ENCODE measurements at places on chromosomes 2 and 18. TPM values are rescaled to one million over a fixed set of nuclear protein-coding genes. Genes with fewer than 3 reads are reported as not detected.

The EFHD1 gene
- total RNA-seq, result 6.9 TPM

GRCh38 chr2:81505586-81505985 lies 1201.0 kb upstream of the LRRTM1 start:
- H3K27ac ChIP-seq, result no peak overlapping the region
- DNase-seq, result no peak
- H3K4me3 ChIP-seq, result no peak overlapping the region
- no peaks in the 10 kb centered on the region for H3K36me3 ChIP-seq
- no peaks in the 10 kb centered on the region for H3K27me3 ChIP-seq
- H3K4me1 ChIP-seq, result no peaks in the 10 kb centered on the region

GRCh38 chr18:63229971-63230370 lies 89.6 kb downstream of the BCL2 start:
- no peak overlapping the region for H3K4me3 ChIP-seq
- H3K27me3 ChIP-seq, result no peaks in the 10 kb centered on the region
- no peak overlapping the region for H3K27ac ChIP-seq
- H3K36me3 ChIP-seq, result no peaks in the 10 kb centered on the region
- DNase-seq, result no peak

DNA sequence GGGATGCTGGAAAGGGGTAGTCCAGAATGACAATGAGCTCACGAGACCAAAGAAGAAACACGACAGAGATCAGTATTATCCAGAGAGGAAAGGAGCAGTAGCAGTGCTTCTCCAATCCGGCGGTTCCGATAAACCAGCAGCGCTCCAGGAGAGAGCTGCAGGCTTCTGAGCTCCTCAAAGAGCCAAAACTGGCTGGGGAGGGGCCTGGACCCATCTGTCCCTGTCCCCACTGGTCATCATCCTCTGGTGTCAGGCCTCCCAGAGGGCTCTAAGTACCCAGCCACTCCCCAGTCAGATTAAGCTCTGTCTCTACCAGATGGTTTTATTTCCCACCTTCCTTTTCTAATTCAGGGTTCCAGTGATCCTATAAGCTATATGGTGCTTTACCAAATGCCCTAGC lies 23.2 kb downstream of the DNAJC27 start:
- H3K36me3 ChIP-seq, result peaks cover 70% of the 10 kb centered on the region
- DNase-seq, result no peak
- no peak overlapping the region for H3K27ac ChIP-seq
- H3K4me1 ChIP-seq, result no peaks in the 10 kb centered on the region

GRCh38 chr2:38907743-38908562 lies 18.3 kb downstream of the ARHGEF33 start:
- H3K4me3 ChIP-seq, result no peak overlapping the region
- no peak overlapping the region for H3K27ac ChIP-seq
- no peaks in the 10 kb centered on the region for H3K27me3 ChIP-seq
- H3K4me1 ChIP-seq, result no peaks in the 10 kb centered on the region
- no peaks in the 10 kb centered on the region for H3K36me3 ChIP-seq
- no peak for DNase-seq

DNA sequence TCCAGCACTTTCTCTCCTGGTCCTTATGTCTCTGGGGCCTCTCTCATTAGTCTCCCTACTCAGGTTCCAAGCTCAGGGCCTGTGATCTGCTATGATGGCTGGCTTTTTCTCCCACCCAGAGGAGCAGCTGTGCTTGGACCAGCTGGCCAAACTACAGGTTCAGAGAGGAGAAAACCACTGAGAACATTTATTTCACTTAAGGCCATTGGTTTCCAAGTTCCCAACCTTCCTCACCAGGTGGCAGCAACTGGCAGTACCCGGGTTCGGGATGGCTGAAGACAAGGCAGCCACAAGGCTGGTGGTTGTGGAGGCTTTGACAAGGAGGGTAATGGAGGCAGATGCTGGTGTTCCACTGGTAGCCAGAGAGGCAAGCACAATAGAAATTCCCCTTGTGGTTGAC lies 29.9 kb upstream of the SELENOI start:
- H3K4me3 ChIP-seq, result no peak overlapping the region
- H3K4me1 ChIP-seq, result no peaks in the 10 kb centered on the region
- no peaks in the 10 kb centered on the region for H3K36me3 ChIP-seq
- no peaks in the 10 kb centered on the region for H3K27me3 ChIP-seq
- no peak for DNase-seq

- DNase-seq, result no peak
- no peaks in the 10 kb centered on the region for H3K4me1 ChIP-seq
- no peaks in the 10 kb centered on the region for H3K27me3 ChIP-seq
- H3K27ac ChIP-seq, result no peak overlapping the region
- no peaks in the 10 kb centered on the region for H3K36me3 ChIP-seq
These were observed 7.7 kb downstream of the SGO2 start for GRCh38 chr2:200533754-200534153.

The G6PC2 gene
- not detected for total RNA-seq

The SERPINB11 gene
- not detected for total RNA-seq

- no peak overlapping the region for H3K27ac ChIP-seq
- H3K27me3 ChIP-seq, result no peaks in the 10 kb centered on the region
- H3K36me3 ChIP-seq, result no peaks in the 10 kb centered on the region
- no peak for DNase-seq
- no peak overlapping the region for H3K4me3 ChIP-seq
These were observed 53.4 kb downstream of the SH3RF3 start for GRCh38 chr2:109182426-109182825.

The FRZB gene
- total RNA-seq, result 10.3 TPM

GRCh38 chr2:234763002-234763873 lies 188.6 kb upstream of the SH3BP4 start:
- H3K36me3 ChIP-seq, result no peaks in the 10 kb centered on the region
- H3K27me3 ChIP-seq, result no peaks in the 10 kb centered on the region
- no peak overlapping the region for H3K27ac ChIP-seq
- H3K4me1 ChIP-seq, result no peaks in the 10 kb centered on the region
- H3K4me3 ChIP-seq, result no peak overlapping the region
- no peak for DNase-seq
